ENCODE measurements at places on chromosomes 4 and X.

GRCh38 chrX:9037296-9037695 lies 3.4 kb upstream of the FAM9B start:
- no peak for DNase-seq

DNA sequence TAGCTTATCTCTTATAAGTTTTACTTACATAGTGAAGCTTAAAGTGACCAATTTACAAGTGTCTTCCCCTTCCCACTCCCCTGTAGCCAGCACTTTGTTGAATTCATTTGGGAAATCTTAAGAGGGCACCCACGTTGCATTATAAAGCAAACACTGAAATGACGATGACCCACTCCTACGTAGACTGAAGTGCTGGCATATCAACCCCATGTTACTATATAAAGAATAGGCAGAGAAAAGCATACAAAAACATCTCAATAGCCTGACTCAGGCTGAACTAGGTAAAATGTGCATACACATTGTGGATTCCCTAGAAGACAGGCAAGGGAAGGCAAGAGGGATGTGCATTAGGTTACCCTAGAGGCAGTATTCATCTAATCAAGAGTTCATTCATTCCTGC lies 313.4 kb downstream of the TENM3 start:
- no peak for DNase-seq

GRCh38 chr4:41797260-41797659 lies 48.7 kb upstream of the PHOX2B start:
- no peak for DNase-seq

GRCh38 chr4:32025851-32026459 lies 1305.8 kb downstream of the PCDH7 start:
- DNase-seq: no peak

DNA sequence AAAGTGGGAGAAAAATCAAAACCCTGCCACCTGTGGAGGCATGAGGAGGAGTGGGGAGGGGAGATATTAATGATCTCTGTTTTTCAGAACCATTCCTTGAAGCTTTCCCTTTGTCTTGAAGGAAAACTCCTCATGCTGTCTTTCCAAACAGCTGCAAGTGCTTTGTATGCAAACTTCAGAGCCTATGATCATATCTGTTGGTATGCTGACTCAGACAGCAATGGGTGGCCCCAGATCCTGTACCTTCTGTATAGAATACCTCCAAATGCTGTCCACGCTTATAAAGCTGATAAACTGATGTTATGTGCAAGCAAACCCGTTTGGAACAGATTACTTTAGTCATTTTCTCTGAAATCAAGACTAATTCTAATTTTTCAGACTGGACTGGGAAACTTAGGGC lies 31.9 kb downstream of the BMP15 start:
- DNase-seq: no peak

DNA sequence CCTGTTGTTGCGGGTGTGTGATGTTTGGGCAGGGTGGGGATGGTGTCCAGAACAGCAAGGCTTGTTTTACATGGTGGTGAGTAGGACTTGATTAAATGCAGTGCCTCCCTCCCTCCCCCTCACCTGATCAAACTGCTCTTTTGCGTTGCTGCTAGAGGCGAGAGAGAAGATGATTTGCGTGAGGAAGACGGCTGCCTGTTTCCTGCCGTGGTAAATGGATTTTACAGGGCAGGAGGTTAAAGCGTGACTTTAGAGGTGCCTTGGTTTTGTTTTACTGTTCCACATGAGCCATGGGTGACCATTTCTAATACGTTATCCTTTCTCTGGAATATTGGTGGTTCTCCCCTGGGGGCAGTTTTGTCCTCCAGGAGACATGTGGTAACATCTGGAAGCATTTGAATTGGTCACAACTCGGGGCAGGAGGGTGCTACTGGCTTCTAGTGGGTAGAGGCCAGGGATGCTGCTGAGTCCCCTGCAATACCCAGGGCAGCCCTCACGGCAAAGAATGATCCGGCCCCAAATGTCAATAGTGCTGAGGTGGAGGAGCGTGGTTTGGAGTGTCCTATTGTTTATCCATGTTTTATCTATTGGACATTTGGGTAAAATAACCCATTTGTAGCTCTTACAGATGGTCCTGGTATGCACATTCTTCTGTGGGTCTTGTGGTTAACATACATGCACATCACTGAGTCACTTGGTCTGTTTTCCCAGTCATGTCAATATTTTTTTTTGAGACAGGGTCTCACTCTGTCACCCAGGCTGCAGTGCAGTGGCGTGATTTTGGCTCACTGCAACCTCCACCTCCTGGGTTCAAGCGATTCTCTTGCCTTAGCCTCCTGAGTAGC lies 73.7 kb downstream of the SHROOM2 start:
- no peak for DNase-seq

GRCh38 chrX:54977387-54977786 lies 16.6 kb downstream of the PFKFB1 start:
- DNase-seq: no peak

- peak; percentile 88 for DNase-seq
Observed at GRCh38 chr4:21888195-21888976, 60.2 kb downstream of the KCNIP4 start.

DNA sequence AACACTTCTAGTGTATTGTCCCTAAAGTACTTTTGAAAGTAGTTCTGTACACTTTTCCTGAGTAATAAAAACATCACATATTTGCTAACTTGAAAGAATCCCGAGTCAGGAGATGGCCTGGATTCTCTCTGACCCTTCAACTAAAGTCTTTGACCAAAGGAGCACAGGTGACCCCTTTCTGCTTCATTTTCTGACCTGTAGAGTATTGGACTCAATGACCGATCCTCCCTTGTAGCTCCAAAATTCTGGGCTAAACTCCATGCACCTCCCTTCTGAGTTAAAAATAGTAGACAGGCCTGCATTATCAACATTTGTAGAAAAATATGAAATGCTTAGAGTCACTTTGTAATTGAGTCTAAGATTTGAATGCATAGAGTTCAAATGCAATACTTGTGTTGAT lies 4.0 kb upstream of the TAPT1 start:
- DNase-seq: no peak

DNA sequence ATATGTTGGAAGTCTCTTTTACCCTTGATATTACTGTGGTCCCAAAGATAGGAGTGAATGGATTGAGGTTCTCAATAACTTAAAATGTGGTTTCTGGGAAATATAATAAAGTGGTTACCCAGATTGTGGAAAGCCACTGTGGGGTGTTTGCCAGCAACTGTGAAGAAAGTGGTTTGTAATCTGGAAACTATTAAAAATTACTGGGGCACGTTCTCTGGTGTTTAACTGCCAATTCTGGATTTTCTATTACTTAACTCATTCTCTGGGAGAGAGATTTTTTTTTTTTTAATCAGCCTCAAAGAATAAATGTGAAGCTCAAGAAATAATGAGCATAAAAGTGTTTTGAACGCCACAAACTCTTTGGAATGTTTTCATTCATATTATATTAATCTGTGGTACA lies 4.9 kb upstream of the CXCL6 start:
- DNase-seq: no peak

DNA sequence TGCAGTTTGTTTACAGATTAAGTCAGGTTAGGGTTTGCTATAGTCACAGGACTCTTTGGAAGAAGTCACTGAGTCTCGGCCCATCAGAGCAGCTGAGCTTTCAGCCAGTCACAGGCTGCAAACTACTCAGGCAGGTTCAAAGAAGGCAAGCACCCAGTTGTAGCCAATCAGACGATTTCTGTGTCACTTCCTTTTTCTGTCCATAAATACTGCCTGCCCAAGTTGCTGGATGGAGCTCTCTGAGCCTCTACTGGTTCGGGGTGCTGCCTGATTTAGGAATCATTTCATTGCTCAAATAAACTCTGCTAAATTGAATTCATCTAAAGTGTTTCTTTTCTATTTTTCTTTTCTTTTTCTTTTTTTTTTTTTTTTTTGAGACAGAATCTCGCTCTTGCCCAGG lies 7.3 kb upstream of the SH3BP2 start:
- no peak for DNase-seq

Measured in BJ (cell line).